ENCODE measurements at places on chromosomes 7 and 10.

- no peak for DNase-seq
Measured at GRCh38 chr7:110573862-110574528, 516.9 kb upstream of the LRRN3 start.

DNA sequence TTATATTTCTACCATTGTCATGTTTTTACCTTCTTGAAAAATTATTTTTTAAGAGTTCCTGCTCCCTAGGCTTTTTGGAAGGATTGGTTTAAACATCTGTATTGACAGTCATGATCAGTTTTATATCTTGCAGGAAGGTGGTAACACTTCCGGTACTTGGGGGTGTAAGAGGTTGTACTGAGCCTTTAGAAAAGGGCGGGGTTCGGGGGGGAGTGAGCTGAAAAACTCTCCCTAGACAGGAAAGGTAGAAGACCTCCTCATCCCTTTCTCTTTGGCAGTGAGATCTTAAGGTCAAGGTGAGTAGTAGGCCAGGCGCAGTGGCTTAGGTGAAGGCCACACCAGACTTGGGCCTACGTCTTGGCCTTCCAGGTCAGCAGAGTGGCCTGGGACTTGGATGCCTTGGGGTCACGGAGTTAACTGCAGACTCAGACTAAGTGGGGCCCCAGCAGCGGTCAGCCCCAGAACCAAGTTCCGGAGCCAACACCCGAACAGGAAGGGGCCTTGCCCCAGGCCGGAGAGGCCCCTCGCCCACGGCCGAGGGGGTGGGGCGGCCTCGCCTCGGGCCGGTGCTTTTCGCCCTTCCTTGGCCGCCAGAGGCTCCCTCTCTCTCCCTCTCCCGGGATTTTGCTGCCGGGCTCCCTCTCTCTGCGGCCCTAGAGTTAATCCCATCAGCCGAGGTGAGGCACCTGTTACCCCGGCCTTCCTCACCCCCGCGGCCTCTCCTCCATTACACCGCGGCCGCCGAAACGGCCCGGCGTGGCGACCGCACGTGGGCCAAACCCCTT lies at the start of gene PPP1R9A:
Gene PPP1R9A (plus strand): TSS at position 569 of the 785 bp plus-strand sequence. CDS start 2,520 bp downstream, outside the sequence.
- no peak for DNase-seq

GRCh38 chr7:135514856-135515255 lies 5.0 kb upstream of the CNOT4 start:
- DNase-seq = no peak

GRCh38 chr7:156028521-156028920 lies 216.3 kb upstream of the SHH start:
- no peak for DNase-seq

DNA sequence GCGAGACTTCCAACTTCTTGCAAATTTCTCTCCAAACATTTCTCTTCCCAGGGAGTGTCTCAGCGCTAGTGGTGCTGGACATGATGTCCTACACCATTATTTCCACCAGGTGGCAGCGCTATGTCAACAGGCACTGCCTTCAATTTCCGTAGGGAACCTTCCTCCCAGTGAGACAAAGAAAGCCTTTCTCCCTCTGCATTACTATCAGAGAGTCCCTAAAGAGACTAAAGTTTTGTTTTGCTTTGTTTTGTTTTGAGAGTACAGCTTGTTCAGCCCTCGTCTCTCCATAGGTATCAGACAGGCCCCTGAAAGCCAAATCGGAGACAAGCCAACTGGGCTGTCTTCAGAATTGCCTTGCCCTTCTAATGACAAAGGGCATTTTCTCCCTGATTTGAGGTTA lies 44.2 kb upstream of the GGCT start:
- DNase-seq = peak; percentile 27

DNA sequence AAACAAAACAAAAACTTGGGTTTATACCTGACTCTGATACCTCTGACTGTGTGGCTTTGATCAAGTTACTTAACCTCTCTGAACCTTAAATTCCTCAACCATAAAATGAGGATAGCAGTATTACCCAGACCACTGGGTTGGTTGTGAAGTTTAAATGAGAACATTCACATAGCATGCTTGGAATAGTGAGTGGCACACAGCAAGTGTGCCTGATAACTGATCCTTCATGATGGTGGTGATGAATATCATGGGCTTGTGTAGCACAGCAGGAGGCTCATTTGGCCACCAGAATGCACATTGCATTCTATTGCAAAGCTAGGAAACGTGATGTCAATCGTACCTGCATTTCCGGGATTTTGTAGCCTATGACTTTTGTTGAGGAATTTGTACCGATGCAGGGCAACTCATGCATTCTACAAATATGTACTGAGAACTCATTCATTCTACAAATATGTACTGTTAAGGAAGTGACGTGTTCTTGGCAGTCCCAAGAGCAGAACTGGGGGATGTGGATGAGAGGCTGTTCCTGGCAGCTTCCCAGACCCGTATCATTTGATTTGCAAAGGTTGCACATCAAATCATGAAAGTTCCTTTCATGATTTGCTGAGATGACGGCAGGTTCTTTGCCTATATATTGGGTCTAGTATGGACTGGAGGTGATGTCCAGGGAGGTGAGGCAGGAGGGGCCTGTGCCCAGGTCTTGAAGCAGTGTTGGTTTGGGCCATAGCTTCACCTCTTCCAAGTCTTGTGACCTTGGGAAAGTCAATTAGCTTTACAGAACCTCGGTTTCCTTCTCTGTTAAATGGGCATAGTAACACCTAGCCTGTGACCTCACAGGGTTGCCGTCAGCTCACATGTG lies 94.6 kb upstream of the SMNDC1 start:
- peak; percentile 77 for DNase-seq

- DNase-seq = no peak
Measured at GRCh38 chr10:128687408-128687807, 561.2 kb upstream of the MKI67 start.

DNA sequence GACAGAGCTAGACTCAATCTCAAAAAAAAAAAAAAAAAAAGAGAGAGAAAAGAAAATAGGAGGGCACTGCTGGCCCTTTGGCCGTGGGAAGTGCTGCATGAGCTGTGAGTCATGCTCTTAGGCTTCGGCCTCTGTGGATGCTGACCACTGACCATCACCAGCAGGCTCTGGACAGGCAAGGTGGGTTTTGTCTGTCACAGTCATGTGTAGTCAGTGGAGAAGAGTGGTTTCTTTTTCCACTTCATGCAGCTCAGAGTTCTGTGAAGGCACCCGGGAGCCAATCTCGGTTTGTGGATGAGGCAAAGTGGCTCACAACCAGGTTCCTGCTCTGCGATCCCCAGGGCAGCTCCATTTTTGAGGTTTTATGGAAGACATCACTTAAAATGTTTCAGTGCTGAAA lies 58.1 kb downstream of the PRTFDC1 start:
- DNase-seq = no peak

GRCh38 chr10:52541006-52541473 lies 227.0 kb downstream of the DKK1 start:
- peak; percentile 35 for DNase-seq

DNA sequence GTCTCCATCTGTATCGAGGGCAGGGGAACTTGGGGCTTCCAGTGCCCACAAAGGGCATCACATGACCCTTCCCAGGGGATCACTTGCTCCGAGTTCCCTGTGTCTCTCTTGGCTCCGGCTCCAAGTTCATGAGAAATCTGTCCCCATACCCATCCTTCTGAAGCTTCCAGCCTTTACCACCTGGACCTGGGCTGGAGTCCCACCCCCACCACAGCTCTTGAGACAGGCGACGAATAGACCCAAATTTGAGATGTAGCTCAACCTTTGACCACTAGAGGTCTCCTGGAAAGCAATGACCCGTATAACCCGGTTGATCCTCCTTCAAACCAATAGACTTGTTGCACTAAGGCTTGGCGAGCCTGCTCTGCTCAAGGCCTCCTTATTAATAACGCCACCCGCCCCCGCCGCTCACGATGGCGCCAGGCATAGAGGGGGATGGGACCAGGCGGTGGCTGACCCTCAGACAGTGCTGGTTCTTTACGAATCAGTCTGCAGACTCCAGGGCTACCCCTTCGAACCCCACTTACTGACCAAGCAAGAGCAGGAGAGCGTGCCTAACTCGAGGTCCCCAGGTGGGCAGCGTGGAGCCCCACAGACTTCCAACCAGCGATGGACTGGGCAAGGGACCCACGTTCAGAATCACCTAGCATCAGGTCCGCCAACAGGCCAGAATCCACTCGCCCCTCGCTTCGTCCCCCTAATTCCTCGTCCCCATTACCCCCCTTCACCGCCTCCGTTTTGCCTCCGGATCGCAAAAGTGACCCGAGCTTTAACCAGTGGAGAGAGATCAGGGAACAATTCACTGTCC lies 4.4 kb upstream of the ARID5B start:
- DNase-seq = no peak

DNA sequence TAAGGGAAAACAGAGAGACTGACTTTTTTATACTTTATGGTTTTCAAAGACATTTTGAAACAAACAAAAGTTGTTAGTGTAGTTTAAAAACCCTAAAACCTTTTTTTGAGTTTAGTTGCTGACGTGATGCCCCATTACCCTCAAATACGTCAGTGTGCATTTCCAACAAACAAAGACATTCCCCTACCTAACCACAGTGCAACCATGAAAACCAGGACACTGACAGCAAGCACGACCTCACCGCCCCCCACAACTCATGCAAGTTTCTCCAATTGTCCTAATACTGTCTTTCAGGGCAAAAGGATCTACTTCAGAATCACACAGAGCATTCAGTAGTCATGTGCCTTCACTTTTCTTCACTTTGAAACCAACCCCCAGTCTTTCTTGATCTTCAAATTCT lies 75.0 kb downstream of the WNT2 start:
- DNase-seq = no peak

GRCh38 chr7:134701272-134701671 lies 54.6 kb downstream of the BPGM start:
- DNase-seq = no peak
